NCI-H2081 treated with DMSO at 0.1 percent for 48 hours (cell line): ENCODE measurements at places on chromosomes 12 and 14.
A peak's percentile ranks its signal among the peaks of the same experiment; 100 is the strongest.

DNA sequence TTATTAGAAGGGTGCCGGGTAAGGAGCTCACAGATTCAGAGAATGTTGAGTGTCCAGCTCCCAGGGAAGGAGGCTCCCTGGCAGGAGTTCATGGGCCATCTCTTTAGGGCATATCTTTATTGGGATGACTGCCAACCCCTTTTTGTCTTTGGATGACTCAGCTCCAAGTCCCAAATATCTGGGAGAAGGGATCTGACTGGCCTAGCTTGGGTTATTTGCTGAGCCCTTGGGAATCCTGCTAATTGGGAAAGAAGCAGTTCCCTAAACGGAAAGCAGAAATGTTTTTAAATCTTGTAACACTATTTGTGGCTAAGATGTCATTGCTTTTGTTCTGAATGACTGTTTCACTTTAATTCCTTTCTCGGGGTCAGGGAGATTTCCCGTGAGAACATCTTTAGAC is 12.6 kb downstream of the DDX55 start:
- DNase-seq, result no peak

DNA sequence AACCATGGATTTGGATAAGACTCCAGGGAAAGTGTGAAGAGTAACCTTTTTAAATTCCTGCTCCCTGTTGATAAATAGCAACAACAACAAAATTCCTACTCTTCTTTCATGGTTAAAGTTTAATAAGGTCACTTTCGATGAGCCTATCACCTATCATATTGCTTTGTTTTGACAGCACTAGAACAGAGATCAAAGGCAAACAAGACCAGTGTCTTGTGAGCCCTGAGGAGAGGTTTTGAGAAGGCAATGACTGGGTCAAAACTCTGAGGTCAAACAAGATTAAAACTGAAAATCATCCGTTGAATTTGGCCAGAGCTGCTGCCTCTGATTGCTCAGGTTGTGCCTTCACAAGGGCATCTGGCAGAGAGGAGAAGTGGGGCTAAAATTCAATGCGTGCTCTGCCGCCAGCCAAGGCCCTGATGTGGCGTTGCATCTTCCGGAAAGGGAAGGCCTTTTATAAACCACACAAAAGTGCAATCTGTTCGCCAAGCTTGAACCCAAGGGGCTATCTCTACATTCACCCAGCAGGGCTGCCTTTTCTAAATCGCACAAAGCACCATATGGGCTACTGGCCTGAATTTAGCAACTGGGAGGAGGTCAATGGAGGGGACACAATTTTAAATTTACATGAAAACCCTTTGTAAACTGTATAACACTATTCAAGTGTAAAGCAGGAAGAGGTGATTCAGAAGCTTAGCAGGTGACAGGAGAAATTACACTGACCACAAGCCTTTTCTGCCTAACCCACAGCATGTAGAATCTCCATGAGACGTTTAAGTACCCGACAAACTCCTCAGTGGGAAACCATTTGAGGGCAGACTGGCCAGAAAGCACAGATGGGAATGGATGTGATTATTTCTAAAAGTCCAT is 140.8 kb downstream of the DAD1 start:
- DNase-seq, result no peak

DNA sequence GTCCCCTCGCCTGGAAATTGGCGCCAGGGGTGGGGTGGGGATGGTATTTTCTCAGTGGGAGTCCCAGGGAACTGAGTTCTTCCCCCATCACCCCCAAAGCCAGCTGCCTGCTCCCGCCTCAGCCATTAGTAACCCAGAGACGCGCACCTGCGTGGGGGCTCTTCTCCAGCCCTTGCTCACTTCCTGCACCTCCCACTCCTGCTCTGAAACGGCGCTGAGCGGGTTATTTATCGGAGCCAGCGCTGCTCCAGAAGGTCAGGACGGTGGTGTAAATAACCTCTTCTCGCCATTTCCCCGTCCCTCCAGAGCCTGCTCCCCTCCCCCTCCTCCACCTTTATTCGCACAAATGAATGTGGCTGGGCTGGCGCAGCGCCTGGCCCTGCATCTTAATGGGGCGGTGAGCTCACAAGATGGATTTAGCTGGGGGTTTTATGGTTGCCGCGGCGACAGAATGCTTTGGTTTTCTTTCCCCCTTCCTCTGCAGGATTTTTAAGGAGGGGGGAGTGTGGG is 12.2 kb downstream of the GPR84 start:
- peak; percentile 80 for DNase-seq

GRCh38 chr14:34403646-34404045 is 58.4 kb downstream of the SPTSSA start:
- DNase-seq, result no peak

- no peak for DNase-seq
Measured at GRCh38 chr14:31943217-31943799, 133.8 kb upstream of the ARHGAP5 start.

GRCh38 chr12:126998747-126999285 is 1268.2 kb upstream of the TMEM132C start:
- no peak for DNase-seq

- no peak for DNase-seq
Measured at GRCh38 chr14:96688629-96689028, 108.6 kb upstream of the VRK1 start.

GRCh38 chr12:106265116-106265515 is 17.3 kb upstream of the CKAP4 start:
- DNase-seq, result no peak

DNA sequence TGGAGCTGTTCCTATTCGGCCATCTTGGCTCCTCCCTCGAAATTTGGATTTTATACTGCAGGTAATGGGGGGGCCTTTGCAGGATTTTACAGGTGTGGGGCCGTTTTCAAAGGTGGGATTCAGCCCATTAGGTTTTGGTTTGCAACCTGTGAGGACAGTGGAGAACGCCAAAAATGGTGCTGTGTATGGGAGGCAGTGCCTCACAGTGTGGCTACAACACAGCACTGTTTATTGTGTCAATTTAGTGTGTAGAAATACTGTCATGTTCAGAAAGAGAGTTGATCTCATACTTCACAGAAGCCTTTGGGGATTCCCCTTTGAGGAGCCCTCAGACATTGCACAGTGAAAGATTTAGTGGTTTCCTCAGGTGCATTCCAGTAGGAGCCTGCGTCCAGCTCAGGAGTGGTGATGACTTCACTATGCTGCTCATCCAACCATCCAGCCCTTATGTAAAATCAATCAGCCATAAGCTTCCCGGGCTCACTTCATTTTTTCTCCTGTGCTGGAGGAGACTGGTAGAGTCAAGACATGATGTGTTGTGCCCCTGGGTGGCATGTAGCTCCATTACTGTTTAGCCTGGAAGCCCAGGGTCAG is 92.7 kb upstream of the PRMT8 start:
- no peak for DNase-seq

DNA sequence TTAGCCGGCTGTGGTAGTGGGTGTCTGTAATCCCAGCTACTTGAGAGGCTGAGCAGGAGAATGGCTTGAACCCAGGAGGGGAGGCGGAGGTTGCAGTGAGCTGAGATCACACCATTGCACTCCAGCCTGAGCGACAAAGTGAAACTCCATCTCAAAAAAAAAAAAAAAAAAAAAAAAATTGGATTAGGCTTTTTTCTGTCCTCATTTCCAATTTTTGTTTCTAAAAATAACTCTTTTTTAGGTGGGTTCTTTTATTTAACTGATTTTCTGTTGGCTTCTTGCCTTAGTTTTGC is 863.7 kb downstream of the LRFN5 start:
- no peak for DNase-seq

GRCh38 chr14:74663884-74664283 is 49.0 kb downstream of the AREL1 start:
- DNase-seq, result no peak

GRCh38 chr12:98738002-98738401 is 92.9 kb downstream of the APAF1 start:
- DNase-seq, result no peak

DNA sequence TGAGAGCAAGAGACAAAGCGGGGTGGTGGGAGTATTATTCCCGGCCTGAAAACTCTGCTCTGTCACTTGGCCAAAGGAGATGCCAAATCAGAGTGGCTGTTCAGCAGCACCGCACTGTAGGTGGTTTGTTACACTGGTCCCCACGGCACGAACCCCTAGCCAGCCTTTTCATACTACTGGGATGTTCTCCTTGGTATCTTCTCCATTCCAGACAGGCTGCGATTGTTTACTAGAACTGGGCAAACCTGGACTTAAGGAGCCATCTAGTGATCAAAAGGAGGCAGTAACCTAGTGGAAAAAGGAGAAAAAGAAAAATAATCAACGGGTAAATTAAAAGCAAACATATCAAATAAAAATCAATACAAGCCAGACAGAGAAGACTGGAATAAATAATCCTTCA is 58.9 kb upstream of the TMTC2 start:
- no peak for DNase-seq

DNA sequence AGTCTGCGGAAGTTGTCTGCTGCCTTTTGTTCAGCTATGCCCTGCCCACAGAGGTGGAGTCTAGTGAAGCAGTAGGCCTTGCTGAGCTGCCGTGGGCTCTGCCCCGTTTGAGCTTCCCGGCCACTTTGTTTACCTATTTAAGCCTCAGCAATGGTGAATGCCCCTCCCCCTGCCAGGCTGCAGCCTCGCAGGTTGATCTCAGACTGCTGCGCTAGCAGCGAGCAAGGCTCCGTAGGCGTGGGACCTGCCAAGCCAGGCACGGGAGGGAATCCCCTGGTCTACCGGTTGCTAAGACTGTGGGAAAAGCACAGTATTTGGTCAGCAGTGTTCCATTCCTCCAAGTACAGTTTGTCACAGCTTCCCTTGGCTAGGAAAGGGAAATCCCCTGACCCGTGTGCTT is 143.6 kb downstream of the DYRK2 start:
- no peak for DNase-seq

DNA sequence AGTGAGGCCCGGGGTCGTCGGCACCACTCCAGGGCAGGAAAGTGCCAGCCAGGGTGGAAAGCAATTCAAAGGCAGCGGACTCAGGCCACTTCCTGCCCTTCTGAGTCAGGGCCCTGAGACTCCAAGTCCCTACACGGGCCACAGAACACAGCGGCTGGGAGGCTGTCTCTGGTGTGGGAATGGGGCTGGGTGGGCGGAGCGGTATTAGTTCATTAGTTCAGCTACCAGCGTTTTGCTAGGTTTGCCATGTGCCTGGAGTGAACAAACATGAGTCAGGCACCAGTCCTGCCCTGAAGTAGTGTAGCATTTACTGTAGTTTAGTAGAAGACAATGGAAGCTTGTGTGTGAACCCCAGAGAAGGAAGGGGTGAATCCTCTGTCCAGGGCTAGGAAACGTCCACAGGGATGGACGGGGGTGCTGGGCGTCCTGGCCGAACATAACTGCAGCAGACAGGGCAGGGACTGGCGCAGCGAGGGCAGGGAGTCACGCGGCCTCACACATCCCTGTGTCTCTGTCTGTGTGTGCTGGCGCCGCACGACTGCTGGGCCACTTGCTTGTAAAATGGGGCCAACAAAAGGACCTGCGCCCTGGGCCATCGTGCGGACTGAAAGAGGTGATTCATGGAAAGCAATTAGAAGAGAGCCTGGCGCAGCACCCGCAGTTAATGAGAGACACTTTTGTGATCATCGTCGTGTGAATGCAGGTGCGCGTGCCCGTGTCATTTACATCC is 186.4 kb upstream of the PRMT8 start:
- peak; percentile 55 for DNase-seq

- DNase-seq, result no peak
Measured at GRCh38 chr12:27271206-27271605, 27.1 kb downstream of the STK38L start.

DNA sequence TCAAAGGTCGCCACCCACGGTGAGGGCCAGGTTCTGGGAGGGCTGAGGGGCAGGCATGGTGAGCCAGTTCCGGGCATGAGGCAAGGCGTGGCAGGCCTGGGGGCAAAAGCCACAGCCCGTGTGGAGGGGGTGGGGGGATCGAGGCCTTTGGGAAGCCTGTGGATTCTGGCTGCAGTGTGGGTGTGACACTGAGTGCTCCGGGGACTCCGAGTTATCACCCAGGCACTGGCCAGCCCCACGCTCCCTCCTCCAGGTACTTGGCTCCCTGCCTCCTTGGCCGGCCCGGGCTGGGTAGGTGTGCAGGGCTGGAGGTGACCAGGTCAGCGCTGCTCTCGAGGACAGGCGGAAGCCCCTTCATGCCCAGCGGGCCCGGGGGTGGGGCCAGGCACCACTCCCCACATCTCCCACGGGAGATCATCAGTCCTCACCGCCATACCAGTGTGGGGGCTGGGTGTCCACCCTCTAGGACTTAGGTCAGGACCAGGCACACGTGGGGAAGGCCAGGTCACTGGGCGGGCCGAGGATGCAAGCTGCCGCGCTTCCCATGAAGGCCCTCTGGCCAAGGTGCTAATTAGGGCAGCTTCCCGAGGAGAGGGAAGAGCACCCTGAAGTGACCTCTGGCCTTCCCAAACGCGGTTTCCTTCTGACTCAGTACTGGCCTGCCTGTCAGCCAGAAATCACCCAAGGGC is 34.1 kb upstream of the TDRD9 start:
- DNase-seq, result no peak

DNA sequence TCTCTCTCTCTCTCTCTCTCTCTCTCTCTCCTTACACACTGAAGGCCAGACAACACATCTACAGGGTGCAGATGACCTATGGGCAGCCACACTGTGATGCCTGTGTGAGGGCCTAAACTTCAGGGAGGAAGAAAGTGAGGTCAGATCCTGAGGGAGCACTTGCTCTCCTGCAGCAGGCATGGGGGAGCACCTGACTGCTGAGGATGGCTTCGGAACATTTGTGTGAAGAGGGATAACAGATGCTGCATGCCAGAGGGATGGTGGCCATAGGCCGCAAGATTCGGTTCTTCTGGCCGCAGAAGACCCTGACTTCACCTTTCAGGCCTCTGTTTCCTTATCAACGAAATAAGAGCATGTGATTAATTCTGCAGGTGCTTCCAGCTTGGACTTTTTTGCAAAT is 11.7 kb upstream of the SERPINA11 start:
- no peak for DNase-seq

DNA sequence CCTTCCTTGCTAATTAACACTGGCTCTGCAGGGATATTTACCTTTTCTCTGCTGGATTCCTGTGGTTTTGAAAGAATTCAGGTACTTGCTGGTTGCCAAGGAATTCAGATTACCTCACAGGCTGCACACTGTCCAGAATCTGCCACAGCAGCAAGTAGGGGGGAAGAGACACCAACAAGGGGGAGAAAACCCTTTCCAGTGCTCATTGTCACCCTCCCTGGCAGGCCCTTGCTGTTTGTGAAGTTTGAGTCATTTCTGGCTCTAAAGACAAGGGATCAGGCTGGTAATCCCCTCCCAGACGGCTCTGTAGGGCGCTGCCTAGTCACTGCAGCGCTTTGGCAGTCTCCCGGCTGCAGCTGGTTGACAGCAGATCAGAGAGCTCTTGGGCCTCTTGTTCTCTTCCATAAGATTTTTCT is 50.8 kb downstream of the TTLL5 start:
- no peak for DNase-seq

DNA sequence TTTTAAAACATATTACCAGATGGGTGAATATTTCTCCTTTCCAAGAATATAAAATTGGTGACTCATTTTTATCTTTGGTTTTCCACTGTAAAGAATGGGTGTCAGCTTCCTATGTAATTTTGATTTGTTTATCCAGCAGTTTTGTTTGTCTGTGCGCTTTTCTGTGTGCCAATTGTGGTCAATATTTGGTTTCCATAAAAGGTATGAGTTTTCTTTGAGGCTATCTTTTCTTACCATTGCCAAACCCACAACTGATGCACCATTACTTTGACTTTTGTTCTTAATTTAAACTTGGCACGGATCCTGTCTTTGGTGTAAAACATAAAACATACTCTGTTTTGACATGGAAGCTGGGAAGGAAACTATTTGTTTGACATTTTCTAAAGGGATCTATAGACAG is 78.8 kb upstream of the NAV3 start:
- DNase-seq, result peak; percentile 88
